Cerebellar nuclear complex (tissue), 1 donor: ENCODE measurements at places on chromosomes 3 and 15.

GRCh38 chr15:72999586-72999985 lies 52.7 kb upstream of the NEO1 start:
- no peak for DNase-seq

DNA sequence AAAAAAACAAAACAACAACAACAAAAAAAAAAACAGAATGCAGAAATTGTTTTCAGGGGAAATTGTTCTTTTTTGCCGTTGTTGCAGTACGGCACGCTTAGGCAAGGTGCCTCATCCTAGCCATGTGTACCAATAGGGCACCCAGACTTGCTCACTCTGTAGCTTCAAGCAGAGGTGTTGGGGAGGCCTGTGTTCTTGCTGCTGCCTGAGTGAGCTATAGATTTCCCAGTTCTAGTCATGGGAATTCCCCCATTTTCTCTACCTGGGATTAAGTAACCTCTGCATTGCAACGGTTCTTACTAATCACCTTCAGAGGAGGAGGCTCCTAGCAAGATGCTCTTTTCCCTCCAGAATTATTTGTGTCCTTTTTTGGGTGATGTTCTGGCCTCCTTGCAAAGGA lies 12.9 kb upstream of the PARL start:
- DNase-seq: no peak

DNA sequence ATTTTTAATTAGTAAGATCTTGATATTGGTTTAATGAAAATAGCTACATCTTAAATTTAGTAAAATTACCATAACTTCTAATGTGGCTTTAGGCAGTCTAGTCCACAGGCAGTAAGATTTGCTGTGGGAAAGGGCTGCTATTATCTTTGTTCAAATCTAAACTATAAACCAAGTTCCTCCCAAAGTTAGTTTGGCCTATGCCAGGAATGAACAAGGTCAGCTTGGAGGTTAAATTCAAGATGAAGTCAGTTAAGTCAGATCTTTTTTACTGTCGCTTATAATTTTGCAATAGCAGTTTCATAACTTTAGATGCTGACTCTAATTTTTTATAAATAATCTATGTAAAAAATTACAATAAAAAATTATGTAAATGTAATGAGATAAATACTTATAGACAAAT lies 1016.9 kb upstream of the ALCAM start:
- no peak for DNase-seq

GRCh38 chr15:60969658-60970057 lies 259.4 kb downstream of the RORA start:
- no peak for DNase-seq

- DNase-seq: no peak
Observed at GRCh38 chr15:71051539-71051938, 63.7 kb upstream of the THSD4 start.

DNA sequence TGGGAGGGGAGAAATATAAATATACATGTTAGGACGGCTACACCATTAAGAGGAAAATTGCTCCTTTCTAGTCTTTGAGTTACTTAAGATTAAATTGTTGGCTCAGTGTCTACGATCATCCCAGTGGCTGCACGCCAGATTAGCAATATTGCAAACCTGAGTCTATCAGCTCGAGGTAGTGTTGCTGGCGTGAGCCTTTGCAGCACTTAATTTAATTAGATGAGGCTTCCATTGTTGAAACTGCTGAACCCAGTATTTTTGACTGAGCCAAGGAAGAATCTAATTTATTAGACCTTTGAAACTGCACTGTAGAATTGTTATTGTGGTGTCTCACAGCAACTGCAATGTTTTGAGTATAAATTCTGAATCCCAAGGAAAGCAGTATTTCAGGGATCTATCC lies 782.4 kb upstream of the ROBO1 start:
- DNase-seq: no peak

GRCh38 chr3:188339410-188340295 lies 185.7 kb downstream of the LPP start:
- no peak for DNase-seq

GRCh38 chr15:77519540-77519939 lies 98.9 kb downstream of the HMG20A start:
- no peak for DNase-seq

DNA sequence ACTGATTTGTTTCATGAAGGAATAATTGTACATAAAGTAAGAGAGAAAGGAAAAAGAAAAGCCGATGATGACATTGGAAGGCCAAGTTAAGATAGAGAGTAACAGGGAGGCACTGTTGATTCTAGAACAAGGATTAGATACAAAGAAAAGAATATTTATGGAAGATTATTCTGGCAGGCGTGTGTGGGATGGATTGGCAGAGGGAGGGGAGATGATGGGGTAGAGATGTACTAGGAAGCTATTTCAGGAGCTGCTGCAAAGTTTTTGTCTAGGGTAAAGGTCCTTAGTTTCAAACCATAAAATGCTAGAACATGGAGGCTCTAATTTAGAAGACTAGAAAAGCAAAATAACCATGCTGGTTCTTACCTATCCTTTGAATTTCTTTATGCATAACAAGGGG lies 280.0 kb upstream of the LRRN1 start:
- DNase-seq: no peak

- DNase-seq: no peak
Observed at GRCh38 chr3:101849714-101850245, 466 bp downstream of the NFKBIZ start.

- no peak for DNase-seq
Observed at GRCh38 chr3:14429237-14429636, 26.8 kb downstream of the SLC6A6 start.

DNA sequence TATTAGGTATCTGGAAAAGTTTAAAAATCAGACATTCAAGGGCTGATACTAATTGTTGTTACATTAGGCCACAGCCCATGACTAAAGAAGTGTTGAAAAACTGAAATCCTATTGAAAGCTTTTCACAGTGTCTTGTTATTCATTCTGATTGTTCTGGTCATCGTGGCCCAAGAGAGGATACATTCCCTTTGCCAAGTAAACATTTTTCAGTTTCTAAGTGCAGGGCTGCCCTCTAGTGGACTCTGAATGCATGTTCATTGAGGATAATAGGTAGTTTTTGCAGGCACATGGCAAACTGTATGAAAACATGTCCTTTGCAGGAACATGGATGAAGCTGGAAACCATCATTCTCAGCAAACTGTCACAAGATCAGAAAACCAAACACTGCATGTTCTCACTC lies 181.1 kb downstream of the MYRIP start:
- DNase-seq: no peak

- DNase-seq: no peak
Observed at GRCh38 chr3:52429779-52430415, 15.0 kb downstream of the SEMA3G start.

DNA sequence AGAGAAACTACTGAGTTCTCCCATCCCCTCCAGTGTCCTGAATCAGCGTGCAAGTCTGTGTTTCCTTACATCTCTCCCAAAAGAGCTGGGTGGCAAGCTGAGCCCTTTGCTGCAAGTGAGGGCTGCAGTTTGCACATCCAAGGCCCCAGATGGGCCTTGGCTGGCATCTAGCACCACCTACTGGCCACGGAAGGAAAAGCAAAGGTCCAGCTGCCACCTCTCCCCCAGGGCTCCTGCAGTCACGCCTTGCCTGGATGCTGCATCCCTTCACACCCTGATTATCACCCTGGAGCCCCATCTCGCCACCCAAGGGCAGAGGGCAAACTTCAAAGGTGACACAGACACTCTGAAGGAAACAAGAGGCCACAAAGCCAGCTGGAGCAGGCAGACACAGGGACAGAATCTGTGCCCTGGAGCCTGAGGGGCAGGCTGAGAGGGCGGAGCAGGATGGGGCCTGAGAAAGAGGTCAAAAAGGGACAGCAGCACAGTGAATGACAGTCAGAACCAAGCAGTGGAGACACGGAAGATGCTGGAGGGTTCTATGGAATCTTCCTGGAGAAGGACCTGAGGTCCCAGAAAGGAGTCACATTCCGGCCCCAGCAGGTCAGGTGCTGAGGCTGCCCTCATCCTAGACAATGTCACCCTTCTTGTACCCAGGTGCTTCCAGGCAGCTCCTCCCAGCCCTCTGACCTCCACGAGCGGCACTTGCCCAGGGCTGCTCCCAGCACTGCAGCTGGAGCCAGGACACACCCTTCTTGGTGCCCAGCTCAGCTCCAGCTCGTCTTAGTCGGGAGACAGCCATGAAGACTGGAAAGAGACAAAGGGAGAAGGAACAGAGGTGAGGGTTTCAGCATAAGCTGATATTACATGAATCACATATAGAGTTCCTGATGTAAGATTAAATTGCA lies 18.3 kb upstream of the NTRK3 start:
- DNase-seq: no peak

GRCh38 chr15:70140543-70141375 lies 43.0 kb upstream of the TLE3 start:
- no peak for DNase-seq

GRCh38 chr15:69955240-69955894 lies 142.3 kb downstream of the TLE3 start:
- DNase-seq: no peak

- no peak for DNase-seq
Observed at GRCh38 chr3:6805236-6805635, 55.7 kb upstream of the GRM7 start.

DNA sequence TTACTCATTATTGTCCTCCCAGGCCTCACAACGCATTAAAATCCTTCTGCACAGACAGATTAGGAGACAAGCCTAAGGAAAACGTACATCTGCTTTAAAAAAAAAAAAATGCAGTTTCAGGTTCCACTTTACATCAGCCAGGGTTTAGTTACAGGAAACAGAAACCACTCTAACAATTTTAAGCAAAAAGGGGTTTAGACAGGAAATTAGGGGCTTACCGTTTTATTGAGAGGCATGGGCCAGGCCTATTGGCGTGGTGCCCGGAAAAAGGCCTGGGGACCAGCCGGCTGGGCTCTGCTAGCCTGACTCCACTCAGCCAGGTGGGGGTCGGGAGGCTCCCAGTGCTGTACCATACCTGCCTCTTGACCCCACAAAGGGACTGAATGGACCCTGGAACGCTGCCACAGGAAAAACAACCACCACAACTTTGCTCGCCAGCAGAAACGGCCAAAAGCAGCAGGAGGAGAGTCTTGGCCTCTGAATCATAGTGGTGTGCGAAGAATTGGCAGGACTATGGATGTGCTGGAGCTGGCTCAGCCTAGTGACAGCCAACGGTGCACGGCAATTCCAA lies 124.3 kb downstream of the CHSY1 start:
- DNase-seq: peak; percentile 55

GRCh38 chr3:154955907-154956533 lies 124.1 kb upstream of the MME start:
- no peak for DNase-seq

GRCh38 chr3:123100193-123100776 lies 33.5 kb downstream of the PDIA5 start:
- no peak for DNase-seq

- DNase-seq: no peak
Observed at GRCh38 chr15:69015591-69015990, 1.1 kb downstream of the NOX5 start.

DNA sequence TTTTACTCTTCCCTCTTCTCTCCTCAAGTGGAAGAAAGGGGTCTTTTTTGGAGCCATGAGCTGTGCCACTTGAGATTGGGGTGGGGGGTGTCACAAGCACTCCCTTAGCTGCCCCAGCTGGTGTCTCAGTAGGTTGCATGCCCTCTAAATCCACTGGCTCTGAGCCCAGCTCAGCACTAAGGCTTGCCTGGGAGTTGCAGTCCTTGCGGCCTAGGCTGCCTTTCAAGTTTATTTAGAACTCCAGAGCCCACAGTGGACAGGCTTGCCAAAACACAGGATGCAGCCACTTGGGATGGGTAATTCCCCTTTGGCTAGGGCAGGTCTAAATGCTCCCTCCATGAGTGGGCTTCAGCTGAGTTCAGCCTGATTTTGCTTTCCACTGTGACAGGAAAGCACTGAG lies 24.7 kb downstream of the C3orf20 start:
- DNase-seq: no peak

DNA sequence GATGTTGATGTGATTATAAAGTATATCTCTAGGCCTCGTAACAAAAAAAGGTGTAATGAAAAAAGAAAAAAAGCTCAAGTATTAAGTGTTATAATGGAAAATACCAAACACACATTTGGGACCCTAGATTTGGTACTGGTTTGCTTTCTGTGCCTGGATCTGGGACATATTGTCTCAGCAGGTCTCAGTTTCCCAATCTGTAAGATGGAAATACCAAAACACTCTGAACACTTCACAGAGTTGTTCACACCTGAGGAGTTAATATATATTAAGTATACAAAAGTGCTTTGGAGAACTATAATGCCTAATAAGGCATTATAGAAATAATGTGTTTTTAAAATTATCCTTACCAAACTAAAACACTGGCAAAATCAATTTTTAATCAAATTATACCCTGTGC lies 60.0 kb downstream of the CLASP2 start:
- DNase-seq: no peak

DNA sequence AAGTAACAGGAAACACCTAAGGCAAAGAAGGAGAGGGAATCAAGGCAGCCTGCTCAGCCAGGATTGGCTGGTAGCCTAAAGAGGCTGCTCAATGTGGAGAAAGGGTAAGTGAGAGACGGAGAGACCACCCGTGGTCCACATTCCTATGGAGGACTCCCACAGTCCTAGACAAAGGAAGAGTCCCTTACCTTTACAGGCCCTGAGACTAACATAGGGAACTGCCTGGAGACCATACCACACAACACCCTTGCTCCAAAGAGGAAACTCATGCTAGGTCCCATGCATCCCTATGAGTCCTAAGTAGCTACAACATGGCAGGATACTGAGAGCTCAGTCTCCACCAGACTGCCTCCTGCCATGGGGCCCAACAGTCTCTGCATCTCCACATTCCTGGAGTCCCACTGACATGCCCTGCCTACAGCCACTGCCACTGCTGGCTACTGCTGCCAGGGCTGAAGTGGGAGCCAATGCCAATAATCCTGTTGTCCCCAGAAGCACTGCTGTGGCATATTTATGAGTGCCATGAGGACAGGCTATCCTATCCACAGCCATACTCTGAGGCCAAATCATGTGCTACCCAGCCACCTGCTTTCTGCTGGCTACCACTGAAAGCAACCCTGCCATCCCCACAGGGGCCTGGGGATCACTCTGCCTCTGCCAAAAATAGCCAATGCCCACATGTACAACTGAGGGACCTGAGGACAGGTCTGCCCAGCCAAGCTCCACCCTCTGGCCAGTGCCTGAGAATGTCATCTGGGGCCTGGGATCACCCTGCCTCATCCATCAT lies 45.0 kb downstream of the COPS2 start:
- DNase-seq: no peak

- no peak for DNase-seq
Observed at GRCh38 chr3:49998326-49998725, 58.4 kb downstream of the RBM6 start.

DNA sequence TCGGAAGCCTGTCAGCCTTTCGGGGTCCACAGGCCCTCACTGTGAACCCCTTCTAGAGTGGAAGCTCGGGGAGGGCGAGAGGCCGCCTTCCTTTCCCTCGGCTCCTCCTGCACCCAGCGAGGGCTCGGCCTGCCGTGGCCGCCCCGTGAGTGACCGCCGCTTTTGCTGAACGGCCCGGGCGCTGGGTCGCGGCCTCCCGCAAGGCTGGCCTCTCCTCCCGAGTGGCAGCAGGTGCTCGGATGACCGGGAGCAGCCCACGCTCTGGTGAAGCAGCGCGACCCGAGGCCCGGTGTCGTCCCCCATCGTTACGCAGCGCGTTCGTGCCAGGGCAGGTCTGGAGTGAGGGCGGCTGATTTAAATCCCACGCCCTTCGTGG lies 53.8 kb downstream of the LRRK1 start:
- DNase-seq: no peak
